ENCODE measurements at places on chromosomes 2 and 18.

GRCh38 chr2:230658577-230658876 is 54.1 kb upstream of the CAB39 start:
- DNase-seq: no peak

- DNase-seq: no peak
These were observed 166.5 kb downstream of the ASB1 start for GRCh38 chr2:238593236-238593635.

DNA sequence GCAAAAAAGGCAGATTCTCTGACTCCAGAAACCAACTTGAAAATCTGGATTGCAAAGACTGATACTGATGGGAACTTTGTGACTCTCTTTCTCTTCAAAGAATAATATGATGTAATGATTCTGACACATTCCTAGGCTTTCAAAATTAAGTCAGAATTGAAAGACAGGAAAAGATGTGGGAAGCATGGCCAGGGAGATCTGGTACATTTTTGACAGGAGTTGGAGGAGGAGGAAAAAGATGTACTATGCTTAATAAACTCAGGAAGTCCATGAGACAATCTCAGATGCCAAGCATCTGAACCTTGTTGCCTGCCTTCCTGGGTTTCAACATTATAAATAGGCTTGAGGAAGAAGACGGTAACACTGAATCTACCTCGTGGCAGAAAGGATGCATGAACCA is 34.2 kb downstream of the KLF7 start:
- DNase-seq: no peak

DNA sequence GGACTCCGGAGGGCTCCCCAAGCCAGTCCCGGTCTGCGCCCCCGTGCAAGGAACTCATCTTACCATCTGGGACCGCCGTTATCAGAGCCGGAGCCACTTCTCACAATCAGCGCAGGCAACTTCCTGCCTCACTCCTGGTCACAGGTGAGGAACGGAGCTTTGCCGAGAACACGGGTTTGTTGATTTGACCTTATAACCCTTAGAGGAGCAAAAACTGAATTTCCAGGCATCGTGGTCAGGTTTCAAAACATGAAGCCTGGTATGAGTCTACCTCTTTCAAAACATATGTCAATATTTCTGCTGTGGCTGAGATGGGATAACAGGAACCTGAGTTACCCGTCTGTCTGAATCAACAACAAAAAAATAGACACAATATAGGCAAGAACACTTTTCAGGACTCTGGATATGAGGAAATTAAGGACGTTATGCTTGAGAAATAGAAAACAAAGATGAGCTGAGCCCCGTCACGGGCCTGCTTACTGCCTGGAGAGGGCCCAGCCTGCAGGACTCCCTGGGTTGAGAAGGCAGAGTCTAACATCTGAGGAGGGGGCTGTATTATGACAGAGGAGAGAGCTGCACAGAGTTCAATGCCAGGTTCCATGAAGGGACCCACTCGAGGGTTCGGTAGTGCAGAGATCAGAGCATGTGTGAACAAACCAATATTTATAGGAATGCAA is 148.7 kb downstream of the NDUFA10 start:
- no peak for DNase-seq
